CD4-positive, alpha-beta T cell (primary cell): ENCODE measurements at places on chromosomes 4 and X.

DNA sequence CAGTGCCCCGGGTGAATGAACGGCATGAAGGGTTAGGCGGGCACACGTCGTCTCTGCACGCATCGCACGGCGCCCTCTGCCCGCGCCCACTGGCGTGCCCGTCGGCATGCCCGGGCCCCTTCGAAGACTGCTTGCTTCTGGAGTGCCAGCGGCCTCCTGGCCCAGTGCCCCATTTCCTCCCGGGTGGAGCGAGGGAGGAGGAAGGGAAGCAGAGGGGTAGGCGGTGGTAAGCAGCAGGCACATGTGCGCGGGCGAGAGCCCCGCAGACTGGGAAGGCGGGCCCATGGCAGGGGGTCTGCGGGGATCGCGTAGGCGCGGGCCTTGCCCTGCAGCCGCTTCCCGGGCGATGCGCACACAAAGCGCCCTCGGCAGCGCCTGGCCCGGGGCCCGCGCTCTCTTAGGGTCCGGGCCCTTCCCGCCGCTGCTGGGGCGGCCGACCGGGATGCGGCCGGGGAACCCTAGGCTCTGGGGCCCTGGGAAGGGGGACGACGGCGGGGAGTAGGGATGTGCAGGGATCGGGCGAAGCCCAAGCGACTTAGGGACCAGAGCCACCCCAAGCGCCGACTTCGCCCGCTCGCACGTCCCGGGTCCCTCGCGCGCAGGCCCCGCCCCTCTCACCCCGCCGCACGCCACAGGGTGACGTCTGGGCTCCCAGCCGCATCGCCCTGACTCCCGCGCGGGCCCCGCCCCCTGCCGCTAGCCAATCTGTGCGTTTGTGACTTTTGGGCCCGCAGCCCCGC lies 866 bp upstream of the EMD start:
- no peak for DNase-seq

DNA sequence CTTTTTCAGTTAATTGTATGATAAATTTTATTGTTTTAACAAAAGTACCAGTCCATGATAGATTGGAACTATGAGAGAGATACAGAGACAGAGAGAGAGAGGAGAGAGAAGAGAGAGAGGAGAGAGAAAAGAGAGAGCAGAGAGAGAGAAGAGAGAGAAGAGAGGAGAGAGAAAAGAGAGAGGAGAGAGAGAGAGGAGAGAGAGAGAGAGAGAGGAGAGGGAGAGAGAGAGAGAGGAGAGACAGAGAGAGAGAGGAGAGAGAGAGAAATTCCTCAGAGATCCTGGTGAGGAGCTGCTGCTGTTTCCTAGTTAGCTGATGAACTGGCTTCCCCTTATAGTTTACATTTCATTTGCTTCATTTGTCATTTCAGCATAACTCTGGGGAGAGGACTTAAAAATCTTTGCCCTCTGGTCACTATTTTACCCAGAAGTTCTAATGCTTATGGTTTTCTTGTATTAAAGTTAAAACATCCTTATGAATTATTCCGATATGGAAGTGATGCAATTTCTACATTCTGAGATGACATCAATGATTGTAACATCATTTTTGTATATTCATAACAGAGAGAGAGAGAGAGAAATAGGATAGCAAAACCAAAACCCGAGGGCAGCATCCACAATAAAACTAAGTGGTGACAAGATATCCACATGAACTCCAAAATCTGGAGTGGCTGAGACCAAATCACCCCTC lies 10.8 kb downstream of the CTAG1A start:
- no peak for DNase-seq

DNA sequence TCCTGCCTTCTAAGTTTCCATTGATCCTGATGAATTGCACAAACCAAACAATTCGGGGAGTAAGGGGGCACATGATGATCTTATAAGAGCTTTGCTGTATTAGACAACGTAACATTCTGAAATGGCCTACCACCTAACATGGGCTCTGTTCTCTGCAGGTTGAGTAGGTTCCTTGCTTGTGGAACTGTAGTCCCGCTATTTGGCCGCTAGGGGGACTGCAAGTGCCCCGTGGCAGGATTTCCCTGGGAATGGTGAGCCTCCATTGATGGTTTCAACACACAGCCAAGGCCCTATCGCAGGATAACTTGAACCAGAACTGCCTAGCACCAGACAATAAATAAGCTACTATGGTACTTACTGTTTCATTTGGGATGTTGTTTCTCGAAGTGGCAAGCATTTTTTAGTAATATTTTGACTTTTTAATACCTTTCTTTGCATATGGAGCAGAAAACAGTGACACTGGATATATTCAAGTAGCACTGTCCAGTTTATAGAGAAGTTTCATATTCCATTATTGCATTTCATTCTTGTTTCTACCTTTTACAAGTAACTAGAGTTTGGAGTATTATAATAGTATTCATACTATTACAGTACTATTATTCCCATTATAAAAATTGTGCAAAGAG lies 11.9 kb downstream of the AR start:
- DNase-seq = peak; percentile 16

GRCh38 chr4:184476695-184477094 lies 2.3 kb upstream of the IRF2 start:
- peak; percentile 27 for DNase-seq

- DNase-seq = no peak
These were observed 188.1 kb upstream of the FAM241A start for GRCh38 chr4:111957116-111957515.

GRCh38 chr4:24559889-24560288 lies 24.5 kb downstream of the DHX15 start:
- DNase-seq = no peak

- DNase-seq = no peak
These were observed 189.3 kb downstream of the PTTG2 start for GRCh38 chr4:38149472-38149996.

GRCh38 chr4:116027311-116027710 lies 913.9 kb upstream of the NDST4 start:
- no peak for DNase-seq

- no peak for DNase-seq
These were observed 1242.8 kb upstream of the DIAPH2 start for GRCh38 chrX:95441836-95442235.

DNA sequence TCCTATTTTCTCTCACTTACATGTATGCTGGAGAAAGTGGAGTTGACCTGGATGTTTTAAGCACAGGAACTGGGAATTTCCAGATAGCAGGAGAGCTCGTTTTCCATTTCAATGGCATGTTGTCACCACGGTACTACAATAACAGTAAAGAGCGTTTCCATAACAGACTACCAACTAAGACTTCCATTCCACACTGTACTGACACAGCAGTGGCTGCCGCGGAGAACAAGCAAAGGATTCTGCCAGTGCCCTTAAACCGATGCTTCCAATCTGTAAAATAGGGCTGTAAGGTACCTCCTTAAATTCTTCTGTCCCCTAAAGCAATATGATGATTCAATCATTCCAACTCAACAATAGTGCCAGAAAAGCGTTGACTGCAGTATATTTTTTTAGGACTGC lies 143.9 kb downstream of the KLHL13 start:
- no peak for DNase-seq

DNA sequence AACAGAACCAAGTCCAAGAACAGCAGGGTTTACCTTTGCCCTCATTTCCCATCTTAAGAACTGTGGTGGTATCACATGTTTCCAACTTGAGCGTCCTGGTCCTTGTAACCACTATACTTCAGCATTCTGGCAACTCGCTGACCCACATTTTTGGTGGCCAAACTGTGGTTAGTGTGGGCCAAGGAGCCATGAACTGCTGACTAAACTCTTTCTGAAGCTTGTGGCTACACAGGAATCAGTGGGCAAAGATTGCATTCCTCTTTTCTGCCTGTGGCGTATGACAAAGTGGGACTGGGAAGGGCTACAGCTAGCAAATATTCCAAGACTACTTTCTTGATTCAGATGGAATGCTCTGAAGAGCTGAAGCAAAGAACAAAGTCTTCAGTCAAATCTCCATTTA lies 106.3 kb upstream of the MID1 start:
- no peak for DNase-seq

GRCh38 chr4:61527888-61528287 lies 327.8 kb downstream of the ADGRL3 start:
- DNase-seq = no peak

DNA sequence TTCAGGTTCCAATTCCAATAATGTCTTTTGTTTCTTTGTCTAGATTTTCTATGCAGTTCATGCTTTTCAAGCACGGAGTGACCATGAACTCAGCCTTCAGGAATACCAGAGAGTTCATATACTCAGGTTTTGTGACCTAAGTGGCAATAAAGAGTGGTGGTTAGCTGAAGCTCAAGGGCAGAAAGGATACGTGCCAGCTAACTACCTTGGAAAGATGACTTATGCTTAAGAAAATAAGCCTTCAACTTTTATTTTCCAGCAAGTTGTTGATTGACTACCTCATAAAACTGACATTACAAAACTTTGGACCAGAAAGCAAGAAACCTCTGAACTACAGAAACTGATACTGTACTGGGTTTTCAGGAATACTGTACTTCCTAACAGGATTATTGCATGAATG lies 30.8 kb downstream of the INTS12 start:
- no peak for DNase-seq

- no peak for DNase-seq
These were observed 331.0 kb downstream of the HS3ST1 start for GRCh38 chr4:11097725-11098124.

DNA sequence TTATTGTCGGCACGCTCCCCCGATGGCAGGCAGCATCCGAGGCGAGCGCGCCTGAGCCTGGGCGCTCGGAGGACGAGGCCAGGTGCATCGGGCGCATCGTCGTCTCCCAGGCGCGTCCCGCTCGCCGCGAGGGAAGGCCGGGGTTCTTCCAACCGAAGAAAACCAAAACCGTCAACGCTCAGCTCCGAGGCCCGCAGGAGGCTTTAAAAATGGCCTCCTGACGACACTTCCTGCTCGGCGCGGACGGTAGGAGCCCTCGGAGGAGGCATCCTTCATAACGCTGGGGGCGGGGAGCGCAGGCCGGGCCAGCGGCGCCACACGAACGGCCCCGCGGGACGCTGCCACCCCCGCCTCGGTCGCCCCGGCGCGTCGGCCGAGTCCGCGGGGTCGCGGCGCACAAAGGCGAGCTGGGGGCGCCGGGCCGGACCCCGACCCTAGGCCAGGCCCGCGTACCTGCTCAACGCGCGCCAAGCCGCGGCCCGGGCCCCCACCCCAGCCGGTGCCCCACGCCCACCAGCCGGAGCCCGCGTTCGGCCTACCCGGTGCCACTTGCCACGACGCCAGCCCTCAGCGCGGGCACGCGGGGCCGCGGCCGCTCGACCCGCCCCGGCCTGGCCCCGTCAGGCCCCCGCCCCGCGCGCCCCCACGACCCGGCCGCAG lies 501 bp downstream of the ZNF518B start:
- peak; percentile 27 for DNase-seq
